ENCODE measurements at places on chromosomes 2 and 18.

GRCh38 chr2:181268174-181268867, 188.9 kb upstream of the ITGA4 start:
- no peak for DNase-seq

- DNase-seq, result no peak
Measured at GRCh38 chr2:70357684-70358071, 55.8 kb upstream of the FAM136A start.

- no peak for DNase-seq
Measured at GRCh38 chr18:2087877-2088673, 483.2 kb downstream of the METTL4 start.

DNA sequence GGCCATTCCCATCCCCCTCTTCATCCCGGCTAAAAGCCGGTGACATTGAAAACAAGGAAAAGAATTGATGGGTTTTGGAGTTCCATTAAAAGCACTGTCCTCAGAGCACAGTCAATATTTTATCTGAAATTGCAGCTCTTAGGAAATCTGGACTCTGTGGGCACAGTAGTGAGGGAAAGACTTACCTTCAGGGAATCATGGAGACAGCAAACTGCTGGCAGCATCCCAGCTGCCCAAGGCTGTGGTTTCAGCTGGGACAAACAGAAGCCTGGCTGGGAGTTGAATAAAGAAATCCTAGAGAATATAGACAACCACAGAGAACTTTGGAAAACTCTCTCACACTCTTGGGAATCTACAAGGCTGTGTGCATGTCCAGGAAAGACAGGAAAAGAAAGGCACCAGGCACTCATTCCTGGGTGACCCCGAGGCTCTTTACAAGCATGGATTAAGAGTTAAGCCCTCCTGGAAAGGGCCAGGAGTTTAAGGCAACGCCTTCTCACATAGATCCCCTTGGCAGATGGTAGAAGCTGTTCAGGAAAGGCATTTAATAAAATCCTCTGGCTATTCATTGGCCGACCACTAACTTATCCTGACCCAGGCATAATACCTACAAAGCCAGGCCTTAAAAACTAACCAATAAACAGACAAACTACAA, 255.1 kb downstream of the MYT1L start:
- DNase-seq, result no peak

GRCh38 chr2:160835166-160835565, 325.1 kb upstream of the TANK start:
- no peak for DNase-seq

DNA sequence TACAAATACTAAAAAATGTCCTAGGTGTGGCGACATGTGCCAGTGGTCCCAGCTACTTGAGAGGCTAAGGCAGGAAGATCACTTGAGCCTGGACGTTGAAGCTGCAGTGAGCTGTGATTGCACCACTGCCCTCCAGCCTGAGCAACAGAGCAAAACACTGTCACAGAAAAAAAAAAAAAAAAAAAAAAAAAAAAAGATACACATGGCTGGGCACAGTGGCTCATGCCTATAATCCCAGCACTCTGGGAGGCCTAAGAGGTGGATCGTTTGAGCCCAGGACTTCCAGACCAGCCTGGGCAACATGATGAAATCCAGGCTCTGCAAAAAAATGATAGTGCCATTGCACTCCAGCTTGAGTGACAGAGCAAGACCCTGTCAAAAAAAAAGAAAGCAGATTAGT, 13.7 kb downstream of the KANSL1L start:
- DNase-seq, result no peak

GRCh38 chr2:109170645-109171044, 41.6 kb downstream of the SH3RF3 start:
- DNase-seq, result peak; percentile 45

- peak; percentile 98 for DNase-seq
Measured at GRCh38 chr18:35680139-35680551, 98.6 kb downstream of the GALNT1 start.
